Activated CD8-positive, alpha-beta memory T cell treated with anti-CD3 and anti-CD28 coated beads, Interleukin-2, amount 50 U/mL, for 4 hours (primary cell): ENCODE measurements at places on chromosomes 2 and 18.

- no peak for DNase-seq
These were observed 538.0 kb downstream of the TMX3 start for GRCh38 chr18:68176901-68177300.

DNA sequence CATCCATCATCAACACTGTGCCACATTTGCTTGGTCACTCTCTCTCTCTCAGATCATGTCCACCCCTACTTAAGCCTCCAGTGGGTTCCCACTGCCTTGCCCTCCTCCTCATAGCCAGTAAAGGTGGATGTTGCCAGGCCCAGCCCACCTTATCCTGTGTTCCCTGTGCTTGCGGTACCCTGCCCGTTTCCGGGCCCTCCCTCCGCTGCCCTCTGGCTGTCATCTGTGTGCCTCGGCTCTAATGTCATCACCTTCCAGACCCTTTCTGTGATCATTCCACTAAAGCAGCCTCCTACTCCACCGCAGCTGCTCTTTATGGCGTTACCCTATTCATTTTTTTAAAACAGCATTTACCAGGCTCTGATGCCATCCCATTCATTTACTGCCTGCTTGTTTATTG, 305.7 kb upstream of the SKOR2 start:
- DNase-seq = no peak

GRCh38 chr2:27727257-27727656, 44.3 kb upstream of the MRPL33 start:
- DNase-seq = no peak

GRCh38 chr18:515156-515815, 14.8 kb upstream of the COLEC12 start:
- DNase-seq = no peak

DNA sequence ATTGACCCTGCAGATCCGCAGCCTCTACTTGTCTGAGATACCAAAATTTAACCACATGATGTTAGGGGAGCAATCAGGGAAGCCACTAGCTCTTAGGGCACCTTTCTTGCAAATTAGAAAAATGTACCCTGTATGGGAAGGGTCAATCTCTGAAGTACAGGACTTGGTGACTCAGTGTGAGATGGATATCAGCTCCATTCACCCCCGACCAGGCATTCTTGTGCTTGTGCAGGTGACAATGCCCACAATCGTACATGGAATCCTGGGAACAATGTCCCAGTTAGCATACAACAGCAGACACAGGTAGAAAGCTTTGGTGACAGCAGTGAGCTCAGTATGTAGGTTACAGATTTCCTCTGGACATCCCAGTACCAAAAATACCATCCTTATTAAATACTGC, 137.7 kb upstream of the ITGB6 start:
- DNase-seq = no peak

DNA sequence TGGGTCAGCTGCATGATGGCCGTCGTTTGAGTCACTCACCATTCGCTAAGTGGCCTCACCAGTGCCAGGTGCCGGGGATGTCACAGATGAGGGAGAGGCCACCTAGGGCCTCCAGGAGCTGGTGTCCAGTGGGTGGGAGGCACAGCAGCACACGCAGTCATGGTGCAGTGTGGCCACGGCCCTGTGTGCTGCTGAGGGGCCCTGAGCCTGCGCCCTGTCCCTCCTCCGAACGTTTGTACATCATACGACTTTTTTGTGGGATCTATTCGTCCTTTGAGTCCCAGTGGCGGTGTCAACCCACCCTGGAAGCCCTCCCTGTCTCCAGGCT, 30.1 kb upstream of the ODC1 start:
- no peak for DNase-seq

- no peak for DNase-seq
These were observed 248.8 kb downstream of the AGPS start for GRCh38 chr2:177641331-177641730.
